ENCODE measurements at places on chromosomes 4 and X. TPM values are rescaled to one million over a fixed set of nuclear protein-coding genes. Genes with fewer than 3 reads are reported as not detected.
A peak's percentile ranks its signal among the peaks of the same experiment; 100 is the strongest.

FAM149A gene
- total RNA-seq: 17.3 TPM

HTN1 gene
- total RNA-seq: not detected

NSDHL gene
- 5.2 TPM for total RNA-seq

DKC1 gene
- total RNA-seq: 35.4 TPM

ANKRD50 gene
- 16.0 TPM for total RNA-seq

CISD2 gene
- 9.7 TPM for total RNA-seq

RASSF6 gene
- total RNA-seq: 8.3 TPM

MSX1 gene
- total RNA-seq: 16.8 TPM

GYG2 gene
- 1.0 TPM for total RNA-seq

GAGE1 gene
- total RNA-seq: 0.66 TPM

GRCh38 chr4:130333241-130333759, 1237.3 kb downstream of the C4orf33 start:
- DNase-seq: no peak

DNA sequence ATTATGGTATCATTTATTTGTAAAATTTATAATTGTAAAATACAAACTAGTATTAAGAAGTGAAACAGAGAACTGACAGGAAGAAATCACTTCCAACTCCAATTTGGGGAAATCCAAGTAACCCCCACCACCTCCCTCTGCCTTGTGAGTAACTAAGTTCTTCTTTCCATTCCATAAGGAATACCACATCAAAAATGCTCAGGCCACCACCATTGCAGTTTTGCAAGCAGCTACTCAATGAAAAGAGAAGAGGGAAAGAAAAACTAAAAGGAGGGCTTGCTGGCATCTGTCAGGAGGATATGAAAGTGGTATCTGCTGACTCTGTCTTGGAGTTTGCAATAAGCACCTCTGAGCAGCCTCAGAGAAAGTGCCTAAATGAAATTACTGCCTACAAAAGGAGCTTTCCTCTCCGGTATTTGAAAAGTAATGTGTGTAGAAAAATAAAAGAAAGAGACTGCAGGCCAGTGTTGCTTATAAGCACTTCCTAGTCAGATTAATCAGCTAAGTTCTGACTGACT, 228.7 kb downstream of the OPHN1 start:
- no peak for DNase-seq

GRCh38 chr4:128463006-128463405, 175.4 kb upstream of the PGRMC2 start:
- no peak for DNase-seq

GRCh38 chrX:136870064-136870463, 10.5 kb downstream of the RBMX start:
- DNase-seq: no peak

DNA sequence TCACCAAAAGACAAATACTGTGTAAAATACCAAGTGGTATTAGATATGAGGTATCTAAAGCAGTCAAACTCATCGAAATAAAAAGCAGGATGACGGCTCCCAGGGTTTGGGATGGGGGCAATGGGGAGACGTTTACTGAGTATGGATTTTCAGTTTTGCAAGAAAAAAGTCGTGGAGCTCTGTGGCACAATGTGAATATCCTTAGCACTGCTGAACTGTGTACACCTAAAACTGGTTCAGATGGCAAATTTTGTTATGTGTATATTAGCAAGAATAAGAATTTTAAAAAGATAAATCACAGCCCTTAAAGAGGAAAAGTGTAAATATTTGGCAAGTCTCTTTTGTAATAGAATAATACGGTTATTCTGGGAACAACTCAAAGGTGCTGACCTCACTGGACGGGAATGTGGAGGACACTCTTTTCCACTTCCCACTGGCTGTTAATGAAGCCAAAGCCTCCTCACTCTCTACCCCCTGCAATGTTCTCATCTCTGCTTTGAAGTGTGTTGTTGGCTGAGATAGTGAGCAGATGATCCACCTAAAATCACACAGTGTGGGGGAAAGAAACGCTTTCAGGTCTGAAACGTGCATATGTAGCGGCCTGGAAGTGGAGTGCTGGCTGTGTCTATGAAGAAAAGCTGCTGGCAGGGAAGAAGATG, 49.2 kb downstream of the SEL1L3 start:
- DNase-seq: no peak

- DNase-seq: no peak
Measured at GRCh38 chrX:122135070-122135469, 1049.0 kb upstream of the GRIA3 start.

- DNase-seq: no peak
Measured at GRCh38 chrX:149948016-149948415, 9.7 kb upstream of the EOLA2 start.

- no peak for DNase-seq
Measured at GRCh38 chr4:70628444-70628843, at the start of gene ENAM. Gene ENAM, plus strand, starts transcription at chr4:70628744. Its CDS starts 757 bp downstream, at chr4:70629501.

DNA sequence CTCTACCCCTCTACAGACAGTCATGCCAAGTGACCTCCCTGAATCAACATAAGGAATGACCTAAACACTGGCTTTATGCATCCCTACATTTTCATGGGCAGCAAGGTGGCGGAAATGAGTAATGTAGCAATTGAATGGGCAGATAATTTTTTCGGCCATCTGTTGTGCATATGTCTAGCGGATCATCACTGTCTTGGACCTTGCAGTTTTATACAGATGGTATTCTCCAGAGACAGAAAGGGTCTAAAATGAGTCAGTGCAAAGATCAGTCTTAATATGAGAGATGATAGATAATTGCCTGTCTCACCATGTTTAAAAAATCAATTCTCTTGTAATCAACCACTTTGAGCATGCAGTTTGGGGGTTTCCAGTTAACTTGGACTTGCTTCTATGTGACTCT, 177.3 kb upstream of the DKK2 start:
- no peak for DNase-seq

- no peak for DNase-seq
Measured at GRCh38 chr4:1531683-1532548, 125.7 kb upstream of the NKX1-1 start.

- no peak for DNase-seq
Measured at GRCh38 chrX:110081740-110082139, 78.8 kb downstream of the TMEM164 start.

- no peak for DNase-seq
Measured at GRCh38 chrX:21623778-21624501, 34.2 kb downstream of the KLHL34 start.

GRCh38 chr4:157655096-157655809, 434.7 kb downstream of the GRIA2 start:
- no peak for DNase-seq

- no peak for DNase-seq
Measured at GRCh38 chr4:56156141-56156540, 207.4 kb downstream of the CEP135 start.

DNA sequence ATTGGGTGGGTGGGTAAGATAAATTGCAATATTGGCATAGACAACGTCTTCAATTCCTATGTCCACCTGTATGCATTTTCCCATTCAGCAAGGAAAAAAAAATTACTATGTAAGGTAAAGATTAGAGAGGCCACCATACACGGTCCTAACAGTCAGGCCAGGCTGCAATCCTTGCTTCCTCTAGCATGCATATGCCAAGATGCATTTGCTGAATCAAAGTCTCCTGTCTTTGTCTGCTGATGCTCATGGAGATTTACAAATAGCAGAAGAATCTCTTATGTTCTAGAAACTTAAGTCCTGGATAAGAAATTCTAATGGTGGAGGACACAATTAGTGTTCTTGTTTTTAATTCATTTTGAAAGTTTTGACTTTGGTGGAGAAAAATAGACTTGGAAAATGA, 206.8 kb downstream of the PDGFC start:
- DNase-seq: no peak

DNA sequence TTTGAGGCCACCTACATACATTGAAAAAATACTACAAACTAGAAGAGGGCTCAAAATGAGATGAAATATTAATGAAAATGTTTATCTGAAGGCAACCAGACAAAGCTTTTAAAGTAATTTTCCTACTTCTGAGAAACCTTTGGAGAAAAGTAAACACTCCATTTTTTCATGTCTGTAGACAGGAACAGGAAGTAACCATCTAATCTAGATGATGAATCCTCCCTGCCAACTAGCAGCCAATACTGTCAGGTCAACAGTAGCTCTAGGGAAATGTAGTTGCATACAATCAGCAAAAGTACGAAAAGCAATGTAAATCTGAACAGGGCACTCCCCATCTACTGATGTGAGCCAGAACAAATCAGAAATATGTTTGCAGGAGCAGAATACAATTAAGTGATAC, 49.0 kb downstream of the AMMECR1 start:
- no peak for DNase-seq

DNA sequence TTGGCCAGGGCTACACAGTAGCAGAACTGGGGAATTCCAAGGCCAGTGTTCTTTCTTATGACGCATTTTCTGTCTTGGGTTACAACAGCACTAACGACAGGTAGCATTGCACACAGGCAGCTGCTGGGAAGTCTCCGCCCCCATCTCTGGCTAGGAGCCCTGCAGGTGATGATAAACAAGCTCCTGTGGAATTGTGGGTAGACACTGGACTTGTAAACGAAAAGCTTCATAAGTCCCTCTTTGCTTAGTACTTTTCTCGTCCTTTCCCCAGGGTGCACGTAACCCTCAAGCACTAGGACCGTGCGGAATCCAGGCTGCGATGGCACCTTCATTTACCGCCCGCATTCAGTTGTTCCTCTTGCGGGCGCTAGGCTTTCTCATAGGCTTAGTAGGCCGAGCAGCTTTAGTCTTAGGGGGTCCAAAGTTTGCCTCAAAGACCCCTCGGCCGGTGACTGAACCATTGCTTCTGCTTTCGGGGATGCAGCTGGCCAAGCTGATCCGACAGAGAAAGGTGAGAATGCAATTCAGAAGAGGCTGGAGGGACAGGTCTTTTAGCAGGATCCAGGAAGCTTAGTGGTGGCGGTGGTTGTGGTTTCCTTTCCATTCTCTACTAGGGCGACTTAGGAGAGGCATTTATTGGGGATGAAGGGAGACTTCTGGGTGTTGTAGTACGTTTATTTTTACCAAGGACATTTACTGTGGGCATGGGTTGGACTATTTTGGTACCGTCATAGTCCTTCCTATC, at the start of gene FAAH2:
Gene FAAH2, plus strand, starts transcription at position 200 of the 745 bp plus-strand sequence. Its CDS starts 120 bp downstream, at position 320.
- peak; percentile 81 for DNase-seq

GRCh38 chrX:3154386-3154975, 113.2 kb downstream of the ARSF start:
- no peak for DNase-seq

DNA sequence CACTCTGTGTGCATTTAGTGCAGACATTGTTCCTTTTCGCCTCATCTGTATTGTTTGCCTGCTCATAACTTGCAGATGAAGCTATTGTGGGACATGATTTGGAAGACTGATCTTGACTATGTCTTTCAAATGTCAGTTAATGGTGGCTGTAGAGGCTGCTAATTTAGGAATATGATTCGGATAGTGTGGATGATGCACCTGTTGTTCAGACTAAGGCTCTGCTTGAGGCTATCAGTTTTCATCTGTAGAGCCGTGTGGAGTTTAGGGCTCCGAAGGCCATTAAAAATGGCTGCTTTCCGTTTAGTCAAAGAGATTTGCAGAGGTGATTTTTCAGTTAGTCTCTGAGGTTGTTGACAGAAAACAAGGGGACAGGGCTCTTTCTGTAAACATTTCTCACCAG, 102.0 kb downstream of the GBA3 start:
- DNase-seq: no peak

All from upper lobe of left lung (tissue), 6 donors.